ENCODE measurements at places on chromosomes 16 and 17.

DNA sequence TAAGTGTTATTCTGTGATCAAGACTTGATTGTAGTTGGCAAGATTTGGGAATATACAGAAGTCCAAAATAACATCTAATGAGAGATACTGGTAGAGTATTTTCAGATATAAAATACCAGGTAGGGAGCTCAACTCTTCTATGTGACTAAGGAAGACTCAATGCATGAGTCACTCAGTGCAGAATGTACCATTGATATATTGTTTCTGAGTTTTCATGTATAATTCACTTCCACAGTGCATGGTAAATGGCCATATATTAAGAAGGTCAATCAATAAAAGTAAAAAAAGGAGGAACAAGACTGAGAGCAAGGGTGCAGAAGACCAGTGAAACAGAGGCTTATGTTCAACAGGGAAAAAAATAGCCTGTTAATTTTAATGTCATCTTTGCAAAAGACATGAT is 1387.9 kb downstream of the CDH8 start:
- no peak for DNase-seq

GRCh38 chr17:36808180-36808661 is 129.1 kb upstream of the LHX1 start:
- DNase-seq = no peak

GRCh38 chr16:71254832-71255525 is 24.5 kb upstream of the HYDIN start:
- DNase-seq = no peak

DNA sequence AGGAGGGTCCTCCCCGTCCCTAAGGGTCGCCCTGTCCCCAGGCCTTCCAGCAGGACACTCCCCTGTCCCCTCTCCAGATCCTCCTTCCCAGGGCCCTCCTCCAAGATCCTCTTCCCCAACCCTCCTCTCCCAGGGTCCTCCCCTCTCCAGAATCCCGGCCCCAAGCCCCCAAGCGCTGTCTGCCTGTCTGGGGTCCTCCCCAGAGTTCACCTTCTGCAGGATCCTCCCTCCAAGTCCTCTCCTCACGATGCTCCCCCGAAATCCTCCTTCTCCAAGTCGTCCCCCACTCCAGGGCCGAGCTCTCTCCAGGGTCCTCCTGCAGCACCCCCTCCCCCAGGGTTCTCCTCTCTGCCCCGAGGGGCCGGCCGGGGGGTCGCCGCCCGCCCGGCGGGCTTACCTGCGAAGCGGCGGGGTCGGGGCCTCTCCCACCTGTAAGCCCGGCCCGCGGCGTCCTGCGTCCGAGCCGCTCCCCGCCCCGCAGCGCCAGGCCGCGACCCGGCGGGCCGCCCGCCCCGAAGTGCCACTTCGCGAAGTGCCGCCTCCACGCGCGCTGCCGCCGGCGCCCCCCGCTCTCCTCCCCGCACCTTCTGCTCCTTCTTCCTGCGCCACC is 678 bp upstream of the BAIAP2 start:
- no peak for DNase-seq

DNA sequence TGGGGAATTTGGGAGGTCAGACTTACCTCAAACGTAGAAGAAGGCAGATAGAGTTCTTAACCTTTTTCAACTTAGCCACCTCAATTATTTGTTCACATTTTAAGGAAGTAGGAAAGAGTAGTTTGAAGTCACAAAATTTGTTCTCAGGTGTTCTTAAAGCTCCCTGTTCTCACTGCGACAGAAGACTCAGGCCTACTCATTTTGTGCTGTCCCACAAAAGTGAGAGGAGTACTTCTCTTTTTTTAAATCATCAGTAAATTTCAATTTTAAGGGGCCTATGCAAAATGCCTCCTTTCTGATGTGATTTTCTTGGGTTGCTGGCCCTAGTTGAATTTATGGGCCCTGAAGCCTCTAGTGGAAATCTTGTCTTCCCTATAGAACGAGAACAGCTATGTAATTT is 133.4 kb downstream of the MAP2K6 start:
- no peak for DNase-seq

- no peak for DNase-seq
Measured at GRCh38 chr16:56775162-56775561, 45.2 kb downstream of the NUP93 start.

GRCh38 chr17:64327201-64327930 is 63.3 kb downstream of the PECAM1 start:
- DNase-seq = no peak

DNA sequence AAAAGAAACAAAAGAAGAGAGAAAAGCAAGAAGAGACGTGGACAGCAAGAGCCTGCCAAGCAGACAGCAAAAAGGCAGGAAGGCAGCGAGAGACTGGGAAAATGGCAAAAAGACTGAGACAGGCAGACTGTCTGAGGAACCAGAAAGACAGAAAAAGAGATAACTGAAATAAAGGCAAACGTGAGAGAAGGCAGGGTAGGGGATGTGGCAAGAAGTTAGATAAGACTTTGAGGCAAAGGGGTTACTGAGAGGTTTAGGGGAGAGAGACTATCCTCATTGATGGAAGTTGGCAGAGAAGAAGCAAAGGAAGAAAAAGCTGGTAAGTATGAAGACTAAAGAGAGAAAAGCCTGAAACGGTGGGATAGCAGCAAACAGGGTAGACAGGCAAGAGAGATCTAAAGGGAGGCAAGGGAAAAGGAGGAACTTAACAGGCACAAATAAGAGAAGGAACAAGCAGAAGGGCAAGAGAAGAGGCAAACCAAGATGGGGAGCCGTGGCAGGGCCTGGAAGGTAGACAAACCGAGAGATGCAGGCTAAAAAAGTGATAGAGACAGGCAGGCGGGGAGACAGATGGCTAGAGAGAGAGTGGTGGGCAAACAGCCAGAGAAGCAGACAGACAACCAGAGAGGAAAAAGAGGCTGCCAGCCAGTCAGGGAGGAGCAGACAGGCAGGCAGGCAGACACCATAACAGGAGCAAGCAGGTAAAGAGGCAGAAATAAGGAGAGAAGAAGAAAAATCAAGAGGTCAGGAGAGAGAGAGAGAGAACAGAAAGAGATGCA is 7.1 kb upstream of the CHD3 start:
- no peak for DNase-seq

DNA sequence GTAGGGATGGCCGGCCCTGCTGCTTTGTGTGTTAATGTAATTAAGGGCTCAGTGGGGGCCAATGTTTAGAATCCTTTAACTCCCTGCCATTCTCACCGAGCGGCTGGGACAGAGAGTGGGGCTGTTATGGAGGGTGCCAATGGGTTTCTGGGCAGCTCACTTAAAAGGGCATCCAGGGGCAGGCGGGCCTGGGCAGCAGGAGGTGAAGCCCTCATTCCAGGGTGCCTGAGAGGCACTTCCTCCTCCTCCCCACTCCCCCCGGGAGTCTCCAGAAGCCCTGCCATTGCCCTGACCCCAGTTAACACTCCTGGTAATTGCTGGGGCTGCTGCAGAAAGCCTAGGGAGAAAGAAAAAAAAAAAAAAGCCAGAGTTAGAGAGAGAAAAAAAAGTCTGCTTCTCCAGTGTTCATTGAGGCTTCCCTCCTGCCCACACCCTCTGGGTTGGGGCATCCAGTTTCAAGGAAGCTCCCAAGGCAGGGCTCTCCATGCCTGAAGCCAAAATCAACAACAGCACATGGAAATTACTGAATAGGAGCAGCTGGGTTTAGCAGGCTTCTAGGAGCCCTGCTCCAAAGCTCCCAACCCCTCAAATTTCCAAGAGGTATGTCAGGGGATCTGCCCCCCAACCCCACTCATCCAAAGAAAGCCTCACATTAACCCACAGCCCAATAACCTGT is 28.0 kb downstream of the CUEDC1 start:
- no peak for DNase-seq

- no peak for DNase-seq
Measured at GRCh38 chr16:89055313-89055712, 38.3 kb upstream of the ACSF3 start.

DNA sequence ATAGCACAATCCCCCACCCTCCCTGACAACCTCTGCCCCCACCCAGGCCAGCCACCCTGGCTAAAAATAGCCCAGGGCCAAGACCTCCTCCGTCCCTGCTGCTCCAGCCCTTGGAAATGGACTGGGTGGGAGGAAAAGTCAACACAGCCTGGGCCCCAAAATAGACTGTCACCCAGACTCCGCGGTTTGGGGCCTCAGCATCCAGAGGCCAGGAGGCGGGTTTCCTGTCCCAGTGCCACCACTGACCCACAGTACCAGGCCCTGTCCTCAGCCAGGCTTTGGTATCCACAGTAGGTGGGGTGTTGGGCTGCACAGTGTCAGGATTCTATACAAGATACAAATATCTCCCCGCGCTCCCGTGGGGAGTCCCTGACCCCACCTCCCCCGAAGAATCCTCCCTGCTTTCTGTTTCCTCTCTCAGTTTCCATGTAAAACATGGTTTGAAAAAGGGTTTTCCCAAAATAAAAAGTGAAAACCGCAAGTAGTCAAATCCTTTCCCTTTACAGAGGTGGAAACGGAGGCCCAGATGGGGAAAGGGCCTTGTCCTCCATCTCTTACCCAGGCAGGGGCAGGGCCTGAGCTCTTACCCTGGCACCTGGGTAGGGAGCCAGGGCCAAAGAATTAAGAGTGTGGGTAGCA is 20.1 kb downstream of the CPNE2 start:
- no peak for DNase-seq

DNA sequence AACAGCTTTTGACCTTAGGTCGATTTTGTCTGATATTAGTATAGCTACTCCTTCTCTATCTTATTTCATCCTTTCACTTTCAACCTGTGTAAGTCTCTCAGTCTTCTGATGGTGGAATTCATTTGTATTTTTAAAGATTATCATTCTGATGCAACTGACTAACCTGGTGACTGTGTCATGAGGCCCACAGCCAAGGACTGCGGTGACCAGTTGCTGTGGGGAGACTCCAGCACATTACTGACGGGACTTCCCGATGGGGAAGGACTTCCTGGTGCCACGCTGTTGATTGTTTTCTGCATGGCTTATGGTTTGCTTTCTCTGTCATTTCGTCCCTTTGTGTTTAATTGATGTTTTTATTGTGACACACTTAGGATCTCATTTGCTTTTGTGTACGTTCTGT is 34.2 kb downstream of the RMI2 start:
- DNase-seq = peak; percentile 63

- DNase-seq = no peak
Measured at GRCh38 chr17:38585056-38585917, 20.5 kb downstream of the SRCIN1 start.

- no peak for DNase-seq
Measured at GRCh38 chr16:69373019-69373418, 12.8 kb downstream of the TERF2 start.

DNA sequence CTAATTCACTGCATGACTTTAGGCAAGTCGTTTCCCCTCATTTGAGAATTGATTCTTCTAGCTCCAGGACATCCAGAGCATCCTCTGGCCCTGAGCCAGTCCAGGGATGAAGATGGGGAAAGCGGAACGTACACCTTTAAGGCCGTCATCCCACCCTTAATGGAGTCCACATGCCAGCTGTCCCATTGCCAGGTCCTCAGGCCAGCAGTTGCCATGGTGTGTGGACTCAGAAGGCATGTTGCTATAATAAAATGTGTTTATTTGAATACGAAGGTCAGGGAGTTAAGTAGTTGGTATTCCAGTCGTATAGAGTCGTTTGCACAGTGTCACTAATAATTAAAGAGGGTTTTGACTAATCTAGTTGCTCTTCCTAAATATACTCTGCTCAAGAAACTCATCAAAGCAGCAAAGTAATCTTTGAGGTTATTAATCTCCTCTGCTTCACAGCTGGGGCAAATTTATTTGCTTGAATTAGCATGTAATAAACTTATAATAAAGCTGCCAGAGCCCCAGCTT is 30.4 kb downstream of the CCDC182 start:
- DNase-seq = no peak

DNA sequence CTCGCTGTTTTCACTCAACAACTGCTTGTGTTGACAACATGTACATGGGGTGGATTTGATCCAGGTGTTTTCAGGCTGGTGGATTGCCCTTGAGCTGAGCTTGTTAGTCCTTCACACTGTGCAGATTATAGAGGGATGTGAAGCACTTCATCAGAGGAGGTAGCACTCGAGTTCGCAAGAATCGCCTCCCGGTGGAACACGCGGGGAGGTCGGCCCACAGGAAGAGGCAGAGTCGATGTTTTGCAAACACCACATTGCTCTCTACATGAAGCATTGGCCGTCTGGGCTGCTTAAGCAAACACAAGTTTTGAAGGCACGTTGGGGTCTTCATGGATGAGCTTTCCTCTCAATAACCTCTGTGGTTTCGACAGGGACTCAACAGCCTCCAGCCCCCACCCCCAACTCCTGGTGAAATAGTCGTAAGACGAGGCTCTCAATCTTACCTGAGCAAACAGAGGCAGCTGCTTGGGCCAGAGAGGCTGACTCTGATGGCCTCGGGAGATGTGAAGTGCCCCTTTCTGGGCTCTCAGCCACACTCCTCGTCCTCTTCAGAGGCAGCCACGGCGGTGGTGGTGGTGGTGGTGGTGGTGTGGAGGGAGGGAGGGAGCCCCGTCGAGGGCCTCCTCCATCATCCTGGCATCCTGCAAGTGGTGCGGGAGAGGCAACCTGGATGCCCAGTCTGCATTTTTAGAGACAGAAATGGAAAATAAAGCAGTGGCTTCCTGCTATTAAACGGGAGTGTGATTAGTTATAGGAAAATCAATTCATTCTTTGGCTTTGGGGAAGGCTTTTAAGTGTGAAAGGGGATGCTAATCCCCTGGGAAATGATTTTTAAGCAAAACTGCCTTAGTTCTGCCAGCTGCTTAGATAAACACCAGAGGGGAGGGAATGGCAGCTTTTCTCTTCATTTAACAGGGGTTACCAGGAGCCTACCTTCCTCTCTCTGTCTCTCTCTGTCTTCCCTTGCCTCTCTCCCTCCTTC is 552.5 kb upstream of the EEF2KMT start:
- DNase-seq = no peak

- DNase-seq = peak; percentile 24
Measured at GRCh38 chr16:68711421-68712139, 25.5 kb upstream of the CDH1 start.

DNA sequence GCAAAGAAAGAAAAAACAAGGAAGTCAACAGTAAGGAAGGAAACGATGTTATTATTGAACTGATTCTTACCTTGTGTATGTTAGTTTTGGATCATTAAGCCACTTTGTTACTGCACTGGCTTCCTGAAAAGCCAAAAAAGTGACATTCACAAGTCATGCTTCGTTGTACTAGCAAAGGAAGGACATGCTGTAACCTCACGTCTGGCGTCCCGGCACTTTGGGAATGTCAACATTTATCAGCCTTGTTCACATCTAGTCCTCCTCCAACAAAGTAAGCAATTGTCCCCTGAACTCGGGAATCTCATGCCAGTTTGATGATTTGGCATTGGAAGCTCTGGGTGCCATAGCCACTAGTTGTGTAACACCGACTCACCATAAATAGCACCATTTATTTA is 731 bp upstream of the MKS1 start:
- no peak for DNase-seq

All from stimulated activated CD4-positive, alpha-beta T cell treated with anti-CD3 and anti-CD28 coated beads, Interleukin-15, amount 100 ng/mL, for 24 hours (primary cell).